ENCODE measurements at places on chromosomes 11 and 22.

DNA sequence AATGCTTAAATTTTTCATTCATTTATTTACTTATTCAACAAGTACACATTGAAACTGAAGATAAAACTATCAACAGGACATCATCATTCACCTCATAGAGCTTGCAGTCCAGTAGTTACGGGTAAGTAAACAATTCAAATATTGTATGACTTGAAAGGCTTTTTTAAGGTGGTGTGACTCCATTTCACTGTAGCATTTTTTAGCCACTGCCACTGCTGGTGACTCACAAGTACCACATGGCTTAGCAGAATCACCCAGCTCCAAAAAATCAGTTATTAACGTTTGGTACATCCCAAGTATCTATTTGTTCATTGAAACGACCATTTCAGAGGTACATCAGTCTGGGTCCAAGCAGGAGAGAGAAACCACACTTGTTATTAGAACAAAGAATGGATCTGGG is 427.9 kb upstream of the DDI1 start:
- DNase-seq: no peak

GRCh38 chr22:42434748-42435425 is 2.7 kb upstream of the NFAM1 start:
- DNase-seq: no peak

GRCh38 chr11:73398132-73398526 is 21.9 kb downstream of the RELT start:
- DNase-seq: no peak

- no peak for DNase-seq
These were observed 590 bp downstream of the ATG13 start for GRCh38 chr11:46617972-46618314.

DNA sequence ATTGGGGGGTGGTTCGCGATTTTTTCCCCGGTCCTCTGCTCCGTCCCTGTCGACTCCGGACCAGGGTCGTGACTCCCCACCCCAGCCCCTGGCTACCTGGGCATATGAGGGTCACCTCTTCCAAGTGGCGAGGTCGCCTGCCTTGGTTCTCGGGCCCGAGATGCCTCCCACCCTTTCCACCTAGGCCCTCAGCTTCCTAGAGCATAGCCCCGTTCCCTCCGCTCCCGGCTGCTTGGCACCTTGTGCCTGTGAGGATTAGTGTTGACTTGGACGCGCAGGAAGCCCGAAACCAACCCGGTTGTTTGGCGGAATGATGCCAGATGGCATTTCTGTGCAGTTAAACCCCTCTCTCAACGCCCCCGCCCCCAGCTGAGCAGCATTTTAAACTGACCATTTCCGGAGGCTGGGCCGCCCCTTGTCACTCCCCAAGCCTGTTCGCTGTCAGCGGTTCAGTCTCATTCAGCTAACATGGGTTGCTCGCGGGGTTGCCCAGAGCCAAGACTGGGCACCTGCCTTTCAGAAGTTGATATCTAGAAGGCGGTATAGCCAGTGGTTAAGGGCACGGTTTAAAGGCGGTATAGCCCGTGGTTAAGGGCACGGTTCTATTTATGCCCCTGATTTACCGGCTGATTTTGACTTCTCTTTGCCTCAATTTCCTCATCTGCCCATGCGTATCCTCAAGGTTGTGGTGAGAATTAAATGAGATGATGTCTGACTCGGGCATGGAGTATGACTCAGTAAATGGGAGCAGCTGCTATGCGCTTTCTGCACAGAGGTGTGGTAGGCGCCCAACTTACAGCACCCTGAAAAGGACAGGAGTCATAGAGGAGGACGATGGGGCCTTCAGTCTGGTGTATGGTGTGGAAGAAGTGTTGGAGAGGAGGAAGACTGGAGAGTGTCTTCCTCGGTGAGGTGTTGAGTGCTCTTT is 639 bp downstream of the INCENP start:
- no peak for DNase-seq

- DNase-seq: no peak
These were observed 92.2 kb downstream of the BRD1 start for GRCh38 chr22:49735411-49735900.

- DNase-seq: no peak
These were observed 25.4 kb downstream of the PDGFB start for GRCh38 chr22:39219071-39220039.

- no peak for DNase-seq
These were observed 9.8 kb upstream of the BARX2 start for GRCh38 chr11:129365816-129366215.

- no peak for DNase-seq
These were observed 114.2 kb downstream of the CACNA1I start for GRCh38 chr22:39684702-39685281.

- no peak for DNase-seq
These were observed 7.9 kb downstream of the MUC5B start for GRCh38 chr11:1230456-1231395.

DNA sequence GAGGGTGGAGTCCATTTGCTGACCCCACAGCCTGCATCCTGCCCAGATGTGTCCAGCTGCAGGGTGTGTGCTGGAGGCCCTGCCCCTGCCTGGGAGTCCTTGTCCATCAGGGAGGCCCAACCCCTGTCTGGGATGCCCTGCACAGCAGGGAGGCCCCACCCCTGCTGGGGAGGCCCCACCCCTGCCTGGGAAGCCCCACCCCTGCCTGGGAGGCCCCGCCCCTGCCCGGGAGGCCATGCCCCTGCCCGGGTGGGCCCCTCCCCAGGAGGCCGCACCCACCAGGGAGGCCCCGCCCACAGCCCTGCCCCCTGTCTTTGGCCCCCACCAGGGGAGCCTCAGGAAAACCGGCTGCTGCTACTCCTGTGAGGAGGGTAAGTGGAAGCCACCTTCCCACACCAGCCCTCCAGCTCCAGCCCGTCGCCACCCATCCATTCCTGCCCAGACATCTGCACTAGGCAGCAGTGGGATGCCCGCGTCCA is 37.2 kb downstream of the MUC5B start:
- no peak for DNase-seq

- no peak for DNase-seq
These were observed at the start of gene FXYD2 for GRCh38 chr11:117824571-117825537. TSS of gene FXYD2 (minus strand) at chr11:117824744. CDS start at chr11:117824678, 66 bp downstream.
